ENCODE measurements at places on chromosomes 11 and 22.

- no peak for DNase-seq
Observed at GRCh38 chr11:12273618-12273995, 103.8 kb upstream of the PARVA start.

DNA sequence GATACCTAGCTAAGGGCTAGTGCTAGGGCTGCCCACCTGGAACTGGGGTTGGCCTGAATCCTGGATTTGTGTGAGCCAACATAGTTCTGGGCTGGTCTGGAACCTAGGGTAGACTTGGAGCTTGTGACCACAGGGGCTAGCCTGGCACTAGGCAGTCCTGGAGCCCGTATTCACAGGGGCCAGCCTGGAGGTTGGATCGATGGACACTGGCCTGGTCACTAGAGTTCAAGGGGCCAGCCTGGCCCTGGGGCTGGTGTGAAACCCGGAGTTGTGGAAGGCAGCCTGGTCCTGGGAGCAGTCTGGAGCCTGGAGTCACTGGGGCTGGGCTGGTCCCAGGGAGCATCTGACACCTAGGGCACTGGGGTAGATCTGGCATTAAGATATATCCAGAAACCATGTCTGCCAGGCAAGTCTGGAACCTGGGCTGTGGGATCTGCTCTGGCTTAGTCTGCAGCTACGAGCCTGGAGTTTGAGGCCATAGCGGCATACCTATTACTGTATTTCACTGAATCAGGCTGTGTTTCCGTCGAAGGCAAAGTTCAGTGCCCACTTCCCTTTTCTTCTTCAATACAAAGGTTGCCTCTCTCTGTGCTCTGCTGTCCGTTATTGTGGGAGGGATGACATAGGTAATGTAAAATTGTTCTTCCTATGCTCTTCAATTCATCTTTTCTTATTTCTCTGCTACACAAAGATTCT is 9.1 kb upstream of the GLYATL1B start:
- no peak for DNase-seq

DNA sequence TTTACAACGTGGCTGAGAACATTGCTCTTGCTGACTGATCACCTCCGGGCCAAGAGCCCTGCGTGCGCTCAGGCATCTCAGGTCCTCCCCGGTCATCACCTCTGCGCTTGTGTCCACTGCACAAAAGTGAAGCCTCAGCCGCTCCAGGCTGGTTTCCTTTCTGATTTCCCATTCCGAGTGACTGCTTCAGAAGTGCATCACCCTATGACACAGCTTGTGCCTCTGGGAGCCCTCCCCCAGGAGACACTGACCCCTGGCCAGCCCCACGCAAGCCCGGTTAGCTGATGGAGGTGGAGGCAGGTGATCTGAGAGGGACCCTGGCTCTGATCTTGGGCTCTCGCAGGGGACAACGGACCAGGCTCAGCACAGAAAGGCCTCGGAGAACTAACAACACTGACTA is 38.3 kb upstream of the GNB1L start:
- no peak for DNase-seq

DNA sequence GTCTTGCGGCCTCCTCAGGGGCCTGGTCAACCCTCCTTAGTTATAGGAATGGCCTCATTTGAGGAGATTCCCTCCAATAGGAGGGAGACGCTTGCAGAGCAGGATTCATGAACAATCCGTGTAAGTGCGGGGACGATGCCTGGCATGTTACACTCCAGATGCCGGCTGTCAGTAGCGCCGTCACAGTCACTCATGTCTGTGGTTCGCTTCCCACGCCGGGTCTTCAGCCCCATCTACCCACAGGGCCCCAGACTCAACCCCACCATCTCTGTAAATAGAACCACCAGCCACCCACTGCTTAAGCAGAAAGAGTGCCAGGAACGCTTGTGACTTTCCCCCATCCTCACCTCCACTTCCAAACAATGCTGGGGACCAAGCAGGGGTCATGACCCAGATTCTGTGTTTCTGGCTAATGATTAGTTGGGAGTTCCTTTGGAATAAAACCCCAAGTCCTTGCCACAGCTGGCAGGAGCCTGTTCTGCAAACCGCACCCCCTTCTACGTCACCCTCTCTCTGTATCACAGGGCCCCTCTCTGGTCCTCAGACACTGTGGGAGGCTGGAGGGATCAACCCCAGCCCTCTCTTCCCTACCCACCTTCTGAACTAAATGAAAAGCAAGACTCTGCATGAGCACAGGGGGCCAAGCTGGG is 38.8 kb upstream of the TOLLIP start:
- no peak for DNase-seq

DNA sequence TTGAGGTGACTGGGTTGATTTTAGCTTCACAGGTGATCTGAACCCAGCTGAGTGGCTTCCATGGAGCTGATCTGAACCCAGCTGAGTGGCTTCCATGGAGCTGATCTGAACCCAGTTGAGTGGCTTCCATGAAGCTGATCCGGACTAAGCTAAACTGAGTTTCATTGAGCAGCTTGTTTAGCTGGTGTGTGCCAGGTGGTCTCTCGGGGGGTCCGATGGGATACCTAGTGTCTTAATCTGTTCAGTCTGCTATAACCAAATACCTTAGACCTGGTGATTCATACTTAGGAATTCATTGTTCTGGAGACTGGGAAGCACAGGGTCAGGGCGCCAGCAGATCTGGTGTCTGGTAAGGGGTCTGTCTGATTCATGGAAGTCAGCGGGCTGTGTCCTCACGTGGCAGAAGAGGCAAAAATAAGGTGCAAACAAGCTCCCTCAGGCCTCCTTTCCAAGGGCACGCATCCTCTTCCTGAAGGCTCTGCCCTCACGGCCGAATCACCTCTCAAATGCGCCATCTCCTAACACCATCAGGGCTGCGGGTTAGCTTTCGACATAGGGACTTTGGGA is 52.5 kb upstream of the KCNQ1OT1 start:
- no peak for DNase-seq

- no peak for DNase-seq
Observed at GRCh38 chr22:17952273-17952801, 72.0 kb downstream of the MICAL3 start.

DNA sequence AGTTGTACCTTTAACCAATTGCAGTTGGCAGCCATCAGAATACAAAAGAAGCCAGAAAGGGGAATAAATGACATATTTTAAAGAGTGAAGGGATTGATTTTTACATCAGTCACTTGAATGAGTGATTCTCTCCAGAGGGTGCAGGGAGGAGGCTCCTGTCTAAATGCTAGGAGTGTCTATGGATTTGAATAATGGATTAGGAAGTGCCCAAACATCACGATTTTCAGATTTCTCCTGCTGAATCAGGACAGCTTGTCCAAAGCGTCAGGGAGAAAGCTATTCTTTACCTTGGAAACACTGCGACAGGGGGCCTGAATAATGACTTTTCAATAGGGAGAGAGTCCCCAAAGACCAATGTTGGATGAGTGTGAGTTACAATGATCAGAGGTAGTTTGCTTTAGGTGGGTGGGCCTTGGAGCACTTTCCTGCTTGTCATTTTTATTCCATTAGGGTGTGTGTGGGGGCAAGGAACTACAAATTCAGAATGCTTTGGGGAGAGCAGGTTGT is 735.5 kb downstream of the KCNA4 start:
- DNase-seq: no peak

GRCh38 chr11:66373265-66373664 is 1.7 kb upstream of the SLC29A2 start:
- no peak for DNase-seq

Data from T-helper 17 cell (primary cell).